T-helper 22 cell (primary cell): ENCODE measurements at places on chromosomes 11 and 22.

DNA sequence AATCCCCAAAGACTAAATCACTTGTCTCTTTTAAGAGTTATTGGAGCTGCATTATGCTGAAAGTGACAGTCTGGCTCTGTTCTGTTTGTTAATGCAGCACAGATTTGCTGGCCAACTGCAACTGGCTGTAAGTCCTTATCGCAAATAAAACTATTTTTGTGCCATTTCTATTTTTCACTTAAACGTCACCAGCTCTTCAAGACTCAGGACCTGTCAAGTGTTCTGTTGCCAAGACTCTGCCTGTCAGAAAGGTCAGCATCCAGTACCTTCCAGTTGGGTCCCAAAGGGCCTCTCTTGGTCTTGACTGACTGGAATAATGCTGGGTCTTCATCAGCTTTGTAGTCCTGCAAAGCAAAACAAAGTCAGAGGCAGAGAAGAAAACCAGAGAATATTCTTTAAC, 45.6 kb downstream of the PITPNB start:
- DNase-seq, result no peak

DNA sequence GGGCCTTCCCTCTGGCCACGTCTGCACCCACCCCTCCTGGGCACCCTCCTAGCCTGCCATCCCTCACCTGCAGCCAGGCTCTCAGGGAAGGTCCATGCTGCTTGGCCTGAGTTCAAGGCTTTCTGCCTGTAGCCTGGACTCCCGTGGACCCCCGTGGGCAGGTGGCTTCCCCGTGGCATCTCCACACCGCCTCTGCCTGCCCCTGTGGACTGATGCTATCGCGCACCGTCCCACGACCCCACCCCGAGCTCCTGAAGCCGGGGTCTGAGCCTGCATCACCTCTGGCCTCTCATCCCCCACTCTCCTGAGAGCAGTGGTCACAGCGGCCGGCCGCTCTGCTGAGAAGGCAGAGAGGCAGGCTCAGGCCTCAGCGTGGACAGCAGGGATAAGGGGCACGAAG, 4.5 kb downstream of the IFITM5 start:
- no peak for DNase-seq

DNA sequence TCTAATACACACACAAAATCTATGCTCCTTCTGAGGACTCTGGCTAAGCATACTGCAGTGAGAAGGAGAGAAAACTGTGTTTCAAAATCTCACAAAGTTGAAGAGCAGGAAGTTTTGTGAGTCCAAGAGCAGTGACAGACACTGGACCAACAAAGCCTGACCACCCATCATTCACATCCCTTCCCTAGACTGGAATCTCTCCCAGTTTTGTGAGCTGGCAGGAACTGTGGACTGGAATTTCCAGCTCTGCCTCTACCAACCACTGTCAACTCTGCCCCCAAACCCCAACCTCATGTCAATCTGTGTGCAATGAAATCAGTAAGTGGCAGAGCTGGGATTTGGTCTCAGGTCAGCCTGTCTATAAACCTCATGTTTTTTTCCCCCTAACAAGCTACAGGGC, 112.6 kb downstream of the ARL14EP start:
- DNase-seq, result no peak

- no peak for DNase-seq
Observed at GRCh38 chr22:27111796-27112672, 454.6 kb downstream of the MIAT start.

DNA sequence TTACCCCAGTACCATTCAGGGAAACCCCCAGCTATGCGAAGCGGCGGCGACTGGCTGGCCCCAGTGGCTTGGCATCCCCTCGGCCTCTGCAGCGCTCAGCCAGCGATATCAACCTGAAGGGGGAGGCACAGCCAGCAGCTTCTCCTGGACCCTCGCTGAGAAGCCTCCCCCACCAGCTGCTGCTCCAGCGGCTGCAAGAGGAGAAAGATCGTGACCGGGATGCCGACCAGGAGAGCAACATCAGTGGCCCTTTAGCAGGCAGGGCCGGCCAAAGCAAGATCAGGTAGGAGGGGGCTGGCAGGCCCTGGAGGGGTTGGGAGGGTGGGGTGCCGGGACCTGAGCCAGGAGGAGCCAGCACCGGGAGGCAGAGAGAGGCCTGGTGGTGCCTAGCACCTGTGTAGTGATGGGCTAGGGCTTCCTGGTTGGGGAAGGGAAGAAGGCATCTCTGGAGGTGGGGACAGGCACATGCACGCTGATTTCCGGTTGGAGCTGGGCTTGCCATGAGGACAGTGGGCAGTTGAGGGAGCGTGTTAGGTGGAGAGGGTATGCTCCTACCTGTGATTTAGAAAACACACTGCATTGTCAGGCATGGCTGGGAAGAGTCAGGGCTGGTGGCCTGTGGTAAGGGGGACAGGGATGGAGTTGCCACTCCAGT, 22.3 kb downstream of the SHANK3 start:
- DNase-seq, result no peak

GRCh38 chr11:118884875-118885274, 1.2 kb downstream of the CXCR5 start:
- DNase-seq, result no peak

DNA sequence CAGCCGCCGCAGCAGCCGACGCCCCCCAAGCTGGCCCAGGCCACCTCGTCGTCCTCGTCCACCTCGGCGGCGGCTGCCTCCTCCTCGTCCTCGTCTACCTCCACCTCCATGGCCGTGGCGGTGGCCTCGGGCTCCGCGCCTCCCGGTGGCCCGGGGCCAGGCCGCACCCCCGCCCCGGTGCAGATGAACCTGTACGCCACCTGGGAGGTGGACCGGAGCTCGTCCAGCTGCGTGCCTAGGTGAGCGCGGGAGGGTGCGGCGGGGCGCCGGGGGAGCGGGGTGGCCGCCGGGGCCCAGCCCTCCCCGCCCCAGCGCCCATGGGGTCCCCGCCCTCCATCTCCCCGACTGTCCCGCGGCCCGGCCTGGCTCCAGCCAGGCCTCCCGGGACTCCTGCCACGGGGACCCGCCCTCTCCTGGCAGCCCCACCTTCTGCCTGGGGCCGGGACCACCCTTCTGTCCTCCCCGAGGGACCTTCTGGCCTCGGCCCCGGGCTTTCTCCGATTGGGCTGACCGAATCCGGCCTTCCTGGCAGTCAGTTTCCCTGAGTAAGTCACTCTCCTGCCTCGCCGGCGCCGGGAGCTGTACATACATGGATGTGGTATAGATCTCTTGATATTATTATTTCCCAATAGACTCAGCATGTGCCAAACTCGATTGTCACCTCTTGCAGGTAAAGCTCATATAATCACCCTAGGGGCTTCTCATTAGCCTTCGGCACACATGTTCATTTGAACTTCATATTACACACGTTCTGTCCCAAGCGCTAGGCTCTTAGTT, 720 bp downstream of the PACS1 start:
- DNase-seq, result no peak

- DNase-seq, result no peak
Observed at GRCh38 chr11:85595285-85595884, 31.8 kb downstream of the DLG2 start.

GRCh38 chr11:130785380-130786116, 130.7 kb downstream of the SNX19 start:
- no peak for DNase-seq

DNA sequence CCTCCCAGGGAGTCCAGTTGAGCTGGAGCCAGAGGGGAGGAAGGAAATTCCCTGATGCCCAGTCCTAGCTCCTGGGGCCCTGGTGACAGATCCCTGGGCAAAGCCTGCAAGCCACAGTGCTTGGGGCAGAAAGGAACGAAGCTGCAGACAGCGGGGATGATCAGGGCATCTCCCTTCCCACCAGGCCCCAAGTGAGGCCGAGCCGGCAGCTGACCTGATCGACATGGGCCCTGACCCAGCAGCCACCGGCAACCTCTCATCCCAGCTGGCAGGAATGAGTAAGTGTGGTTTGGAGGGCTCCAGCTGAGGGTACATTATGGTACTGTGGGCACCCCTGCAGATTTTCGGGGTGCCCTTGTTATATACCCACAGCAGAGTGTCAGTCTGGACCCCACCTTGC, 33.5 kb downstream of the TOM1 start:
- no peak for DNase-seq

- DNase-seq, result no peak
Observed at GRCh38 chr11:72955466-72955865, 141.3 kb downstream of the ATG16L2 start.

DNA sequence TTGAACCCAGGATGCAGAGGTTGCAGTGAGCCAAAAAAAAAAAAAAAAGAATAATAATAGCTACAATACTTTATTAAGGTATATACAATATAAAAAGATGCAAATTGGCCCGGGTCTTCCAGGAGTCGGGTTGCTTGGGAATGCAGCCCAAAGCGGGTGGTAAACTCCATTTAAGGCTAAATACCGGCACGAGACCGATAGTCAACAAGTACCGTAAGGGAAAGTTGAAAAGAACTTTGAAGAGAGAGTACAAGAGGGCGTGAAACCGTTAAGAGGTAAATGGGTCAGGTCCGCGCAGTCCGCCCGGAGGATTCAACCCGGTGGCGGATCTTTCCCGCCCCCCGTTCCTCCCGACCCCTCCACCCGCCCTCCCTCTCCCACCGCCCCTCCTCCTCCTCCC, 143.3 kb downstream of the DLG2 start:
- no peak for DNase-seq

GRCh38 chr22:44424867-44425693, 73.0 kb downstream of the RTL6 start:
- DNase-seq, result no peak

GRCh38 chr22:45088576-45088975, 75.1 kb upstream of the NUP50 start:
- DNase-seq, result no peak

DNA sequence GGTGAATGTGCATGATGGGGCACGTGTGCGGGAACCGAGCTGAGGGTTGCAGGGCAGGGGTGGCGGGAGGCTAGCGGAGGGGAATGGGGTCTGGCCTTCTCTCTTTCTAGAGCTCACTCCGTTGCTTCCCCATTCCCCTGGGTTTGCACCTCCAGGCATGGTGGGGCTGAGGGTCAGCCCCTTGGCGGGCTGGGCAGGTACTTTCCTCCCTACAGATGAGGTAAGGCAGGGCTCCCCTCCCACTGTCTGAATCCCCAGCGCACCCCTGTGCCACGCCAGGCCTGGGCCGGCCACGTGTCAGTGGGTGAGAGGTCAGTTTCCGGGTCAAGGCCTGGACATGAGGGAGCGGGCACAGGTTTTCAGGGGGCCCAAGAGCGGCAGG, 8.9 kb downstream of the SUSD2 start:
- no peak for DNase-seq

DNA sequence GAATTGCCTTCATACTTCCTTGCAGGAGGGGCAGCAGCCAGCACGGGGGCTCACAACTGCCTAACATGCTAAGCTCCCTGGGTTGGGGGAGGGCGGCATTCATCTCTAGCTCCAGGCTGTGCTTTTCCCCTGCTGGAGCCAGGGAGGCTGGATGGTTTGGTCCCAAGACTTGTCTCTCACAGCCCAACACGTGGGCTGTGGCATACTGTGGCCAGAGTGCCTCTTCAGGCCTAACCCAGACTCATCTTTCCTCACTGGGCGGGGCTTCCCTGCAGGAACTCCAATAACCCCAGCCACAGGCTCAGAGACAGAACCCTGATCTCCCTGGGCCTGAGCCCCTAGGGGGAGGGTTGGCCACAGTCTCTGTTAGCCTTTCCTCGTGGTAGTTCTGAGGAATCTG, 121.9 kb upstream of the PLET1 start:
- no peak for DNase-seq

- DNase-seq, result no peak
Observed at GRCh38 chr11:12042215-12042676, 33.8 kb upstream of the DKK3 start.

GRCh38 chr11:90243534-90243933, 20.7 kb upstream of the CHORDC1 start:
- no peak for DNase-seq

DNA sequence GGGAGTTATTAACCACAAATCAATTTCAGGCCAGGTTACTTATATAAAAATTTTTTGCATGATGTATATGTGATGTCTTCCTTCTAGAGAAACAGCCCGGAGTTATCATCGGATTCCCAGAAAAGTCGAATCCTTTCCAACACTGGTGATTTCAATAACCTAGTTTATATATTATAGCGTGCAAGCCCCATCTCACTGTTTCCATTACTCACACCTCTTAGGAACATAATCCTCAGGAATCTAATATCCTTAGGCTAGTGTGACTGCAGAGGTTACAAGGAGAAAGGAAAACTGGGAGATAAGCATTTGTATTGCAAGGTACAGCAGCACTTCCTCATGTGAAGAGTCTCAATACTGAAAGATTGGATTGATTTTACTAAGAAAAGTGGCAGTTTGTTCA, 20.3 kb downstream of the ARHGAP20 start:
- no peak for DNase-seq

DNA sequence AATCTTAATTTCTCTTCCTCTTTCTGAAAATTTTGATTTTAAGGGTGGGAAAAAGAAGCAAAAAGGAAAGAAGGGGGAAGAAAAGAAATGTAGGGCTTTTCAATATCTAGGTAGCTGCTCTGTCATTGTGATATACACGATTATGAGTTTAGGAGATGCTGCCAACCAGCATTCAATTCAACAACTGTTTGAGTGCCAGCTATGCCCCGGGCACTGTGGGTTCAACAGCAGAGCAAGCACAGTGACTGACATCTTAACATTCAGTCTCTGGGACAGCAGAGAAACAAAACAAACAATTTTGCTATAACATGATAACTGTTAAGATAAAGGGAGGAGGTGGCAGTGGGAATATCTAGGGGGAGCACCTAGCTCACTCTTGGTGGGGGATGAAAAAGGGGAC, 91.6 kb downstream of the DBX1 start:
- DNase-seq, result no peak

DNA sequence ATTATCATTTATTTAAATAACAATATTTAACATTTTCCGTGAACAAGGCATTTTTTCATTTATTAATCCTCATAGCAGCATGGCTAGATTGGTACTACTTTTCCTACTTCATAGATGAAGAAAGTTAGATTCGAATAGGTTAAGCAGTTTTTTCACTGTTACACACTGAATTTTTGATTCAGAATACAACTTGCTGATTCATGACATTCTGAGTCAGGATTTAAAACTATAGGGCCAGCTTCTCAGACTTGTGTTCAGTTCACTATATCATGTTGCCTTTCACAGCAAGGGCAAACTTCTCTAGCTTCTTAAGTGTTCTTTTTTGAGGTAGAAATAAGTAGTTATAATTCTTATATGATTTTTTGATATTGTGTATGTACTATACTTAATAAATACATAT, 31.5 kb downstream of the CYP2R1 start:
- no peak for DNase-seq

DNA sequence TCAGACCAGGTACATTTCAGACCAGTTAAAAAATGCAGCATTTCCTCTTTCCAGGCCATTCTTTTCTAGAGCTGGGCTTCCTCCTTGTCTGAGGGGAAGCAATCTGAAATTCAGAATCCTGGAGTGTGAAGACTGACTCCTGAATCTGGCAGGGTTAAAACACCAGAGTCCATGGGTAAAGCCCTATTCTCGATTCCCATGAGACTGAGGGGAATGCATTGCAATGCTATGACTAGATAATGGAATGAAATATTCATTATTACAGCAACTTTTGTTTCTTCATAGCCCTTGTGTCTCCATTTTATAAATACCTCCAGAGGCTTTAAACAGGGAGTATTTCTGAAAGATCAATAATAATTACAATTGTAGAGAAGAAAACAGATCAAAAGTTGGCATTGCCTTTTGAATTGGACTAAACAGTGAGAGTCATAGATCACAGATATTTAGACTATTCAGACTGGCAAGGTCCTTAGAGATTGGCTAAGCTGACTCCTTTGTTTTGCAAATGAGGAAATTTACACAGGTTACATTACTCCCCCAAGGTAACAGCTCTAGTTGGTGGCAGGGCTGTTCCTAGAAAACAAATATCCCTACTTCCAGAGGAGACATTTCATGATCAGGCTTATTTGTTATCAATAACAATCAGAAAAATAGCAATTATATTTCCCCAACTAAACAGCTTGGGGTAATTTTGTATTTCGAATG, 632.6 kb upstream of the KIRREL3 start:
- DNase-seq, result no peak

GRCh38 chr11:86575208-86575855, 97.1 kb downstream of the ME3 start:
- no peak for DNase-seq
